Dorsolateral prefrontal cortex (tissue), 122 donors: ENCODE measurements at places on chromosomes 3 and 15. TPM values are rescaled to one million over a fixed set of nuclear protein-coding genes. Genes with fewer than 3 reads are reported as not detected.

The C2CD4A gene
- 0.23 TPM for total RNA-seq

The GMNC gene
- 0.45 TPM for total RNA-seq

The ST8SIA2 gene
- total RNA-seq = 0.18 TPM

The CLSTN2 gene
- total RNA-seq = 162 TPM

The ITIH3 gene
- total RNA-seq = 2.0 TPM

The AMIGO3 gene
- not detected for total RNA-seq

The TEX9 gene
- total RNA-seq = 5.0 TPM

The SLCO2A1 gene
- 5.7 TPM for total RNA-seq

The STARD9 gene
- total RNA-seq = 22.7 TPM

The SCN11A gene
- total RNA-seq = 0.56 TPM

The LAMB2 gene
- 93.6 TPM for total RNA-seq

The NAALADL2 gene
- total RNA-seq = 13.9 TPM

The MB21D2 gene
- 6.2 TPM for total RNA-seq

The ZSCAN29 gene
- total RNA-seq = 24.7 TPM

The ZKSCAN7 gene
- total RNA-seq = 5.5 TPM
